ENCODE measurements at places on chromosomes 3 and 15.

DNA sequence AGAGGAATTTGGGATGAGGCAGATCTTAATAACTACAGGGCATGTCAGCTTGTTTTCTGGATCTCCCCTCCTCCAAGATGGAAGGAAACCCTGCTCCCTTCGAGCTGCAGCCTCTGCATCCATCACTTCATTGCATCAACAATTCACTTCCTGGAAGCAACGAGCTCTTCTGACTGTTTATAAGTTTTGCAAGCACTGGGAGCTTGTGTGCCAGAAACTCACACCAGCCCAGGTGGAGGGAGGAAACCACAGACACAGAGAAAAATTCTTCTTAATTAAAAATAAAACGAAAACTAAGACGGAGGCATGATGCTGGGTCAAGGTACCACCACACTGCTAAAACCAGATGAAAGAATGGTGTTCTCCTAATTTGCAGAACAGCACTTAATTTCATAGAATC, 10.6 kb downstream of the LRIG1 start:
- no peak for DNase-seq

- no peak for DNase-seq
Measured at GRCh38 chr15:74194572-74195559, 7.7 kb downstream of the STRA6 start.

DNA sequence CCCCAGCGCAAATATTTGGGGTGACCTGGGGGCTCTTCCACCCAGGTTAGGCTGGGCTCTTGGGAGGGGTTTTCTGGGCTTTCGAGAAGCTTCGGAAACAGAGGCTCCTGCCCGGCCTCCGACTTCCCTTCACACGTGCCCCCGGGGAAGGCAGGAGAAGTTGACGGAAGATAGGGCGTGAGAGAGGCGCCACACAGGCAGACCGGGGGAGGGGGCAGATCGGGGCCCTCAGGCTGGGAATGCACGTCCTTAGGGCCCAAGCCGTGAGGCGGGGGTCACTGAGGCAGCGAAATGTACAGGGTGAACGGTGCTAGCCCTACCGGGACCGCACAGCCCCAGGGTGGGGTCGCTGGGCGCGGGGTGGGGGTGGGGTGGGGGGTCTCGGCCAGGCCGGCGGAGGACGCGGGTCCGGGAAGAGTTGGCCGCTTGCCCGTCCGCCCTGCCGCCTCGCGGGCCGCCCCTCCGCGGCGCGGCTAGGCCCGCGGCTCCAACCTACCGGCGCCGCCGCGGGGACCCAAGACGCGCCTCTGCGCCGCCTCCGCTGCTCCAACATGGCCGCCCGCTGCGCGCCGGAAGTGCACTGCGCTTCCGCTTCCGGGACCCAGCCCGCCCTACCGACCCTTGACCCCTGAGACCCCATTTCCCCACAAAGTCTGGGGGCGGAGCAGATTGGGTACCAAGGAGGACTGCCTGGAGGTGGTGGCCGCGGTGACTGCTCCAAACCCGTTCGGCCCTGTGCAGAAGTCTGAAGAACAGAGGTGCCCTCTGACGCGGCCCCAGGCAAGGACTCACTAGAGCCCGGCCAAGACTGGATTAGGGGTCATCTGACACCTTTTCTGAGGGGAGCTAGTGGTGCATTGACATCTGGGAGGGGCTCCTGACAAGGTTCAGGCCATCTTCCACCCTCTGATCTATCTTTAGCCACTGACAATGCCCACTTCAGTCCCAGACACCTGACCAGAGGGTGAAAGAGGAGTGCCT, at the start of gene CCDC71:
CCDC71 (minus strand) TSS at position 561 of the 981 bp plus-strand sequence. CDS start 2,123 bp downstream, outside the sequence.
- DNase-seq, result no peak

DNA sequence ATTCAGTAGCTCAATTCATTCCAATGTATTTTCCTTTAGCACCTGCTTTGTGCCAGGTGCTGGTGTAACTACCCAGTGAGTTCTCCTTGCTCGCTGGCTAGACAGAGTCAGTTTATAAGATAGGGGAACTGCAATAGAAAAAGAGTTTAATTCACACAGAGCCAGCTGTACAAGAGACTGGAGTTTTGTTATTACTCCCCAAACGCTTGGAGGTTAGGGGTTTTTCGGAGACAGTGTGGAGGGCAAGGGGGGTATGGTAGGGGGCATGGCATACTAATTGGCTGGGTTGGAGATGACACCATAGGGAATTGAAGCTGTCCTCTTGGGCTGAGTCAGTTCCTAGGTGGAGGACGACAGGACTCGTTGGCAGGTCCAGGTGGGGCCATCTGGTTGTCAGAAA, 5.4 kb upstream of the CFAP91 start:
- no peak for DNase-seq

- DNase-seq, result no peak
Measured at GRCh38 chr3:13110678-13111116, 37.5 kb upstream of the IQSEC1 start.

- no peak for DNase-seq
Measured at GRCh38 chr3:22704166-22704565, 499.0 kb upstream of the UBE2E2 start.

- no peak for DNase-seq
Measured at GRCh38 chr3:13385373-13385965, 34.7 kb downstream of the NUP210 start.

GRCh38 chr3:10945683-10946287, 46.8 kb upstream of the SLC6A1 start:
- no peak for DNase-seq

DNA sequence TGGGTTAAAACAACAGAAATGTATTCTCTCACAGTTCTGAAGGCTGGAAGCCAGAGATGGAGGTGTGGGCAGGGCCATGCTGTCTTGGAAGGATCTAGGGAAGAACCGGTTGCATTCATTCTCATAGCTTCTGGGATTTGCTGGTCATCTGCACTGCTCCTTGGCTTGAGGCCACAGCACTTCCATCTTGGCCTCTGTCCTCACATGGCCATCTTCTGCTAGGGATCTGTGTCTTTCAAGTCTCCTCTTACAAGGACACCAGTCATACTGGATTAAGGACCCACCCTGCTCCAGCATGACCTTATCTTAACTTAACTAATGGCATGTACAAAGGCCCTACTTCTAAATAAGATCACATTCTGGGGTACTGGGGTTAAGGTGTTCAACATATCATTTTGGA, 47.7 kb downstream of the RPLP1 start:
- DNase-seq, result no peak

- DNase-seq, result no peak
Measured at GRCh38 chr3:22040150-22040549, 289.1 kb upstream of the ZNF385D start.

All from NCI-H446 treated with DMSO at 0.1 percent for 48 hours (cell line).